ENCODE measurements at places on chromosomes 11 and 22.

GRCh38 chr22:46678003-46678657 is 57.9 kb downstream of the GRAMD4 start:
- no peak for DNase-seq

DNA sequence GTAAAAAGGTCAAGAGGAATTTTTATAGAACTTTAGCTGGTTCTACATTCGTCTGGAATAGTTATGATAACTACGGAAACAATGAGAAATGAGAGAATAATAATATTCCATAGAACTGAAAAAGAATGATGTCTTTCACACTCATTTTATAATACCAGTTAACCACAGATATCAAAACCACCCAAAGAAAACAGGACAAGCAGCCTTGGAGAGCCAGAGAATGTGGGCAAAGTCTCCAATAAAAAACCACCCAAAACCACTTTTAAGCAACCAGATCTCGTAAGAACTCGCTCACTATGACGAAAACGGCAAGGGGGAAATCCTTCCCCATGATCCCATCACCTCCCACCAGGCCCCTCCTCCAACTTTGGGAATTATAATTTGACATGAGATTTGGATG is 60.8 kb downstream of the ARHGAP32 start:
- DNase-seq: no peak

- peak; percentile 70 for DNase-seq
These were observed 3.3 kb upstream of the RAG1 start for GRCh38 chr11:36564376-36565030.

DNA sequence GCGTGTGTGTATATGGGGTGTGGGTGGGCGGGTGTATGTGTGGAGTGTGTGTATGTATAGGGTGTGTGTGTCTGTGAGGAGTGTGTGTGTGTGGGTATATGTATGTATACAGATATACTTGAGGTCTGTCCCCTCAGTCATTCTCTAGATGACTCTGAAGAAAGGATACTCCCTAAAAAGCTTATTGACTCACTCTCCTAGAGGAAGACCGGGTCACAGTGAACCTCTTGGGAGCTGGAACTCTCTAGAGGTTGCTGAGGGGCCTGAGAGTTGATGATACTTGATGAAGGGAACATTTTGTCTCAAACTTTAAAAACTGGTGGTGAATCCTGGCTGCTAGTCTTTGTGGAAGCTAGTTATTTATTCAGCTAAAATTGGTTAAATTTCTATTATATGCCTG is 15.1 kb downstream of the STX3 start:
- DNase-seq: no peak

- peak; percentile 22 for DNase-seq
These were observed 41.1 kb upstream of the ADA2 start for GRCh38 chr22:17260298-17260697.

DNA sequence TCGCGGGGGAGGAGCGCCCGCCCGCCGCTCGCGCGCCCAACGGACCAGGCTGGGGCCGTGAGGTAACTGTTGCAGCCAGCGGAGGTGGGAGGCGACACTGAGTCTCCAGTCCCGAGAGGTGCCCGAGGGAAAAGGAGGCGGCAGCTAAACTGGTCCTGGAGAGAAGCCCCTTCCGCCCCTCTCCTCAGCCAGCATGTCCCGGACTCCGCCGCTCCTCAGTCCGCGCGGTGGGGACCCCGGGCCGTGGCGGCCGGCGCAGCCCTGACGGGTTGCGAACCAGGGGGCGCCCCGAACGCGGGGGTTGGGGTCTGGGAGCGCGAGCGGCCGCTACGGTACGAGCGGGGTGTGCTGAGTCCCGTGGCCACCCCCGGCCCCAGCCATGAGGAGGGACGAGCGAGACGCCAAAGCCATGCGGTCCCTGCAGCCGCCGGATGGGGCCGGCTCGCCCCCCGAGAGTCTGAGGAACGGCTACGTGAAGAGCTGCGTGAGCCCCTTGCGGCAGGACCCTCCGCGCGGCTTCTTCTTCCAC is at the start of gene PDE3B:
TSS of gene PDE3B (plus strand) at position 108 of the 529 bp plus-strand sequence. CDS start at position 380, 272 bp downstream.
- peak; percentile 68 for DNase-seq

GRCh38 chr11:102946237-102946636 is 9.3 kb downstream of the MMP13 start:
- DNase-seq: no peak

GRCh38 chr22:45584621-45585436 is 82.1 kb downstream of the FBLN1 start:
- no peak for DNase-seq

DNA sequence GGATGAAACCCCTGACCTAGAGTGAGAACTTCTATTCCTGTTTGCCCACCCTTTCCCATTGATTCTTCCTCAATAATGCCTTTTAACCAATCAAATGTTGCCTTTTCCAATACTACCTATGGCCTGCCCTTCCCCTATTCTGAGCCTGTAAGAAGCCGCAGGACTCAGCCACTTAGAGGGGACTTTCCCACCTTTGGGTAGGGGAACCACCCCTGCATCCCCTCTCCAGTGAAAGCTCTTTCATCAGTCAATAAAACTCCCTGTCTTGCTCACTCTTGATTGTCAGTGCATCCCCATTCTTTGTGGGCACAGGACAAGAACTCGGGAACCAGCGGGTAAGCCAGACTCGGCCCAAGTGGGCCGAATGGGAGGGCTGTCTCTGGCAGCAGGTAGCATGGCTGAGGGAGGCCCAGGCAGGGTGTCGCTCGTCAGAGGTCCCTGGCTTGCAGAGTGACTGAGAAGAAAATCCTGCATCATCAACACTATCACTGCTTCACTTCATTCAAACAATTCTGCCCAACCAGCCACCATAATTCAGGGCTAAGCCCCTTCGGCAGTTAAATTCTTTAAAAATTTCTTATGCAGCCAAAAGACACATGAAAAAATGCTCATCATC is 30.4 kb downstream of the LDHAL6A start:
- DNase-seq: no peak

GRCh38 chr11:104442321-104442720 is 278.4 kb upstream of the PDGFD start:
- peak; percentile 61 for DNase-seq

GRCh38 chr11:64367931-64368672 is 9.1 kb downstream of the RPS6KA4 start:
- DNase-seq: no peak

DNA sequence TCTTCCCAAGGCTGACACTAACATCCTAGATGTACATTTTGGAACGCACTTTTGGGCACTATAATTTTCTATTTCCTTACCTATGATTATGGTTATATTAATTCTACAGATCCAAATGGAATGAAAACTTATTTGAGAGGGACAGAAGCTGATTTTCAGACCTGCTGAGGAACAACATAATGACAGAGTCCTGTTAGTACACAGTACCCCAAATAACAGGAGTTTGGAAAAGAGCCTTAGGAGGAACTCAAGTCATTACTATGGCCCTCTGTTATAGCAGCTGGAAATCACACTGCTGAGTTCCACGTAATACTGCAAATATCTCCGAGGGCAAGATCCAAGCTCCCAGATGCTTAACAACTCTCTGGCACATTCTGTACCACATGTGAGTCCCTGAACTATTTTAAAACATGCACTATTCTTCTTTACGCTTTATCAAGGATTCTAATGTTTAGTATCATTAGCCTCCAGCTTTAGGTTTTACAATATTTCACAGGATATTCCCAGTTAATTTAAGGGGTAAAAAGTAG is 1027.7 kb upstream of the CCDC90B start:
- DNase-seq: no peak

- no peak for DNase-seq
These were observed 3.9 kb upstream of the NAP1L4 start for GRCh38 chr11:2995893-2996554.

DNA sequence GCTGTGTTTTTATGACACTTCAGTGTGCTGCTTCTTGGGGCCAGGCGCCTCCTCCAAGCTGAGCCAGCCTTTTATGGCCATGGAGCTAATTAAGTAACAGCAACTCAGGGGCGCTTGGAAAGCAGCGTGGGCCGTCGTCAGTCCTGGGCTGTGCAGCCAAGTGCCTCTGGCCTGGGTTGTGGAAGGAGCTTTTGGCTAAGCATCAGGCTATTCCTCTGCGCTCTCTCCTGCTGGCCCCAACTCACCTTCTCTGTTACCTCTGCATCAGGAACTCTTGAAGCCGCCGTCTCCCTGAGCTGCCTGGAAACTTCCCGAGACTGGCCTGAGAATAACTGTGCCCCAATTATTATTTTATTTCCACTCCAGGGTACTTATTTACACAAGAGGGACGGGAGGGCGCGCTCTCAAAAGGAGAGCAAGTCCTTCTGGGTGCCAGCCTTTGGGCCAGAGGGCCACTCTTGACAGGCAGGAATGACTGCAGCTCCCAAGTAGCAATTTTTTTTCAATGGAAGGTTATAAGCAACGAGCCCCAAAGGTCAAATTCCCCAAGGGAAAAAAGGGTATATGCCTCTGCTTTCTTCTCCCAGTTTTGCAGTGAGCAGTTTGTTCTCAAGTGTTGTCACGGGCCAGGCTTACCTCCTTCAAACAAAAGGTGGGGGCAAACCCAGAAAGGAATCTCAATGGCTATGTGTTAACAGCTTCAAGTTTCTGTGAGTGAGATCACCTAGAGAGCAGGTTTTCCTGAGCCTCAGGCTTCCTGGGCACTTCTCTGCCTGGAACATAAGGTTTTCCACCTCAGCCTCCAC is 38.5 kb upstream of the NAV2 start:
- peak; percentile 65 for DNase-seq

- no peak for DNase-seq
These were observed 372.7 kb downstream of the BUD13 start for GRCh38 chr11:116400081-116400480.

DNA sequence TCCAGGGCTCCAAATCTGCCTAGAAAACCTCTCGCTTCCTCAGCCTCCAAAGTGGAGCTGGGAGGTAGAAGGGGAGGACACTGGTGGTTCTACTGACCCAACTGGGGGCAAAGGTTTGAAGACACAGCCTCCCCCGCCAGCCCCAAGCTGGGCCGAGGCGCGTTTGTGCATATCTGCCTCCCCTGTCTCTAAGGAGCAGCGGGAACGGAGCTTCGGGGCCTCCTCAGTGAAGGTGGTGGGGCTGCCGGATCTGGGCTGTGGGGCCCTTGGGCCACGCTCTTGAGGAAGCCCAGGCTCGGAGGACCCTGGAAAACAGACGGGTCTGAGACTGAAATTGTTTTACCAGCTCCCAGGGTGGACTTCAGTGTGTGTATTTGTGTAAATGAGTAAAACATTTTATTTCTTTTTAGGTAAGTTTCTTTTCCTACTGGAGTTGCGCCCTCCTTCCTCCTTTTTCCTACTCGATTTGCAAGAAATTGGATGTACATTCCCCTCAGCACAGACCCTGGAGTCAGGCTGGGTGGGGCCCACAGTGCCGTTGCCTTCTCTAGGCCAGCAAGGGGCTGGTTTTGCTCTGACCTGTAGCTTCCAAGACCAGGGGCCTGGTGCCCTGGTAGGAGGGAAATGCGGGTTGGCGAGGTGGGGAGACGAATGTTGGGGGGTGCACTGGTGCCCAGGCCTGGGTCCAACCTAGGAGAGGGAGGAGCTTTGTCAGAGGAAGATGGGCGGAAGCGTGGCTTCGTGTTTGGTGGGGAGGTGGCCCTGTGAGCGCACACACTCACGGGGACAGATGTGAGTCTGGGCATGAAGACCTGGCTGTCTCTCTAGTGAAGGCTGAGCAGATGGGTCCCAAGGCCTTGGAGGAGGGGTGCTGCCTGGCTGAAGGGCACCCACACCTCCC is 50.6 kb downstream of the ST14 start:
- no peak for DNase-seq

GRCh38 chr22:19567157-19568009 is 43.2 kb upstream of the CLDN5 start:
- DNase-seq: no peak

- no peak for DNase-seq
These were observed 27.7 kb upstream of the PARVB start for GRCh38 chr22:43996170-43996980.

- DNase-seq: peak; percentile 97
These were observed 44.8 kb downstream of the ADAMTS8 start for GRCh38 chr11:130383344-130384211.

- DNase-seq: peak; percentile 12
These were observed 289.2 kb downstream of the MN1 start for GRCh38 chr22:27512283-27512761.

DNA sequence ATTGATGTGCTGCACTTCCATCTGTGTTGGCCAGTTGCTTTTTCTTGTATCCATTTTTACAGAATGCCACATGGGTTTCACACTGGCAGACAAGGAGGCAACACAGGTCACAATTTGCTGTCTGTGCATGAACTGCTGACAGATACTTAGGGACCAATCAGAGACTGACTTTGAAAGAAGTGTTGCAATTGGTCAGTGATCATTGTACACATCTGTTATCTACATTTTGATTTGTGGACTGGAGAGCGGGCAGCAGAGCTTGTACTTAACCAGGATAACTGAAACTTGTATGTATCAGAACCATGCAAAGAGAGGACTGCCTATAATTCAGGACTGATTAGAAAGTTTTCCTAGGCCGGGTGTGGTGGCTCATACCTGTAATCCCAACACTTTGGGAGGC is 21.8 kb downstream of the PRR5 start:
- DNase-seq: peak; percentile 21

GRCh38 chr22:43216738-43217137 is 29.8 kb upstream of the TTLL12 start:
- no peak for DNase-seq

GRCh38 chr11:120756931-120757330 is 245.4 kb downstream of the GRIK4 start:
- DNase-seq: no peak

GRCh38 chr11:123195188-123196059 is at the start of gene CLMP:
TSS of gene CLMP (minus strand) at chr11:123195248. CDS start at chr11:123194940, 308 bp downstream.
- DNase-seq: peak; percentile 33

DNA sequence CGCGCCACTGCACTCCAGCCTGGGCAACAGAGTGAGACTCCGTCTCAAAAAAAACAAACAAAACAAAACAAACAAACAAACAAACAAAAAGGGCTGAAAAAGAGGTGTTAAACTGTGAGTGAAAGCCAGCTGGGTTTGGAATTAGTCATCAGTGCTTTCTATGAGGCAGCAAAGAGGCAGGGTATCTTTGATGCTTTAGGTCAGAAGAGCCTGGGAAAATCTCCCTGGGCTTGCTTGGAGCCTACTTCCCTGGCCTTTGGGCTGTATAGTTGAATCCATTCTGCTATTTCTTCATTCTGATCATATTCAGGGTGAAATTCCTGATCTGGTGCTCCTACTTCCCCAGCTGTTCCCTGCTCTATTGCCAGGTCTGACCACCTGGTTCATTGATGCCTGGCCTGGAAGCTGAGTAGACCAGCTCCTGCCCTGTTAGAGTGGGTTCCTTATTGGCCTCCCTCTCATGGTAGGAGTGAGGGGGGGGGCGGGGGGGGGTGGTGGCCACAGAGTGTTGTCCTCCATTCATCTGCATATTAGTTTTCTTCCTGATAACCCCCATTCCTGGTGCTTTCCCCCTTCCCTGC is 65.6 kb downstream of the INSC start:
- DNase-seq: no peak

DNA sequence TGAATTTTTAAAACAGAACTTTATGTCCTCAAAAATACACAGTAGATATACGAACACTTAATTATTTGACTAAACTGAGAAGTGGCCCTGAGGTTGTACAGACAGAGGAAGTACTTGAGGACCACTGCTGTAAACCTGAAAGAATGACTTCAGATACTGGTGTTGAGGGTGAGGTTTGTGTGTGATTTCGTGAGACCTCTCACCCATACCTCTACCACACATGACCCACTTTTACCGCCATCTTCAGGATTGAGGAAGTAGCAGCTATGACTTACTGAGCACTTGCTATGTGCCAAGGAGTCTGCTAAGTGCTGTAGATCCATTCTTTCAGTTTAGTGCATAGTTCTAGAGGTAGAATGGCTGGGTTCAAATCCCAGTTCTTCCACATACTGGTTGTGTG is 21.9 kb downstream of the MMP13 start:
- DNase-seq: no peak

- DNase-seq: no peak
These were observed 8.6 kb downstream of the HSD17B12 start for GRCh38 chr11:43689167-43689566.

All from kidney tubule cell (primary cell).